Ascending aorta (tissue), 2 donors: ENCODE measurements at places on chromosomes 13 and 19. TPM values are rescaled to one million over a fixed set of nuclear protein-coding genes. Genes with fewer than 3 reads are reported as not detected.
A peak's percentile ranks its signal among the peaks of the same experiment; 100 is the strongest.

Gene FFAR3
- total RNA-seq, result not detected

Gene C19orf38
- not detected for total RNA-seq

Gene RASIP1
- total RNA-seq, result 85.9 TPM

Gene PSG11
- total RNA-seq, result not detected

Gene ZNF682
- 1.1 TPM for total RNA-seq

DNA sequence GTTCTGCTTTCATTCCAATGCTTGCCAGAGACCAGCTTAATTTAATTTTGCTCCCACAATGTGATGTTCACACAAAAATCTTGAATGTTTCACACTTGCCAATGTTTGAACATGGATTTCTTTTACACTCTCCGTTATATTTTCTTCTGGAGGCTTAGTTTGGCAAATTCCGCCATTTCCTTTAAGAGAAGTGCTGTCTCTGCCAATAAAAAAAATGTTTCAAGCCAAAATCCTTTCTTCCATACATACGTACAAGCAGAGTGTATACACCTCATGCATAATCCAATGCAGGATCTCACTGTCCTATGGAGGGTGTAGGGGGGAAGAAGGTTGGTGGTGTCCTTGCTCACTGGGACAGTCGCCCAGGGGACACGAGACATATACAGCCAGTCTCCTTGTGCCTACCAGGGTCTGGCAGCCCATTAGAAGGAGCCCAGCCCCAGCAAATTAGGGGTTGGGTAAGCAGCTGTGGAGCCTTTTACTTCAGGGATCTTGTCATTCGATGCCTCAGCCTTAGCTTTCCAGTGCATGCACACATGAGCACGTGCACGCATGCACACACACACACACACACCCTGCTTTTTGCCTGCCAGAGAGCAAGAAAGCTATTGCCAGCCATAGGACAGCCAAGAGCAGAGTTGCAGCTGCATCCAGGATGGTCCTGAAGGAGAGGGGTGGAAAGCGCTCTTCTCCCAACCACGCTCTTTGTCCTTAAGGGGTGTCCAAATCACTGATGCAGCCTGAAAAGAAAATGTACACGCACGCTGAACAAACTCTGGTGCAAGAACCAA, 208.3 kb downstream of the FOXO1 start:
- H3K4me1 ChIP-seq, result peaks cover 6% of the 10 kb centered on the region
- no peaks in the 10 kb centered on the region for H3K36me3 ChIP-seq
- no peak overlapping the region for H3K4me3 ChIP-seq
- no peak for DNase-seq

DNA sequence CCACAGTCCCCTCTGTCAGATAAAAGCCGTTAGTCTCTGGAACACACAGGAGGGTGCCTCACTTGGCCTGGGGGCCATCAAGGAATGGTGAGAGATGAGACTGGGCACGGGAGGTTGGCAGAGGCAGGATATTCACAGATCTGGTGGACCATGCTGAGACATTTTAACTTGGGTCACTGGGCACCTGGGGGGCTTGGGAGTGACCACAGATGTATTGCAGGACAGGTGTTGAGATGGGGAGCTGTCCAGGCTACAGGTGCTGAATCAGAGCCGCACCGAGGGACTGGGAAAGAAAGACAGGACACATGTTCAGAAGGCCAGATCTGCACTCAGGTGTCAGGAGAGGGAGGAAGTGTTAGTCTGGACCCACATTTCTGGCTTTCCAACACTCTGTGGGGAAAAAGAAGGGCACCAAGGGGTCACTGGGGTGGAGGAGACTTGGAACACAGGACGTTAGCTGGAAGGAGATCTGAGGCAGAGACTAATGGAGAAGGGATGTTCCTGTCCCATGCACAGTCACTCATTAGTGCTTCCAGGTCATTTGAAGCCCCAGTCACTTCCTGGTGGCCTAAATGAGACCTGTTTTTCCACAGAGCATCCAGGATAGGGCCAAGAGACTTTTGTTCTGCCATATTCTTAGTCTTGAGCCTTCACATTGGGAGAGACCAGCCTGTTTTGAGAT, 56.1 kb downstream of the CHST8 start:
- H3K4me1 ChIP-seq, result no peaks in the 10 kb centered on the region
- H3K36me3 ChIP-seq, result no peaks in the 10 kb centered on the region
- no peak for DNase-seq
- H3K27ac ChIP-seq, result no peak overlapping the region

DNA sequence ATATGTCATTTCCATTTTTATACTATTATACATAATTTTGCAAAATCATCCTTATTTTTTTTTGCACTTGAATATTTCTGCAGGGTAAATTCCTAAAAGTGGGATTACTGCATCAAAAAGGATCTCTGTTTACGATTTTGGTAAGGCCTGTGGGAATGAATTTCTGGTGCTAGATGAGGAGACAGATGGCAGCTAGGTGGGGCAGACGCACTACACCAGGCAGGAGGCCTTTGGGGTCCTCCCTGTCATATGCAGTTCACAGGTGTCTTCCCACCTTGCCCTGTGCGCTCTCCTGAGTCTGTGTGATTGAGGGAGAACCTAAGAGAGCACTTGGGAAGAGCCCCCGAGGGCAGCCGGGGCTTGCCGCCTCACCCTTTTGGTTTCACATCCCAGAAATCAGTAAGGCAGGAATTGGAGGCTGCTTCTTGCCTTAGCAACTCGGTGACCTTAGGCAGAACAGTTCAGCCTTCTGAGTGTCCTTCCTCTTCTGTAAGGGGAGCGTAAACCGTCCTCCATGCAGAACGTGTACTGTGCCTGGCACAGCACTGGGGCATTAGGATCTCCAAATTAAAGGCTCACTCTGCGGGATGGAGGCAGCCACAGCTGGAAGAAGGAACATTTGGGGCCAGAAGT, 13.4 kb upstream of the GJB2 start:
- no peaks in the 10 kb centered on the region for H3K36me3 ChIP-seq
- no peak for DNase-seq
- H3K4me1 ChIP-seq, result no peaks in the 10 kb centered on the region
- H3K27ac ChIP-seq, result no peak overlapping the region

DNA sequence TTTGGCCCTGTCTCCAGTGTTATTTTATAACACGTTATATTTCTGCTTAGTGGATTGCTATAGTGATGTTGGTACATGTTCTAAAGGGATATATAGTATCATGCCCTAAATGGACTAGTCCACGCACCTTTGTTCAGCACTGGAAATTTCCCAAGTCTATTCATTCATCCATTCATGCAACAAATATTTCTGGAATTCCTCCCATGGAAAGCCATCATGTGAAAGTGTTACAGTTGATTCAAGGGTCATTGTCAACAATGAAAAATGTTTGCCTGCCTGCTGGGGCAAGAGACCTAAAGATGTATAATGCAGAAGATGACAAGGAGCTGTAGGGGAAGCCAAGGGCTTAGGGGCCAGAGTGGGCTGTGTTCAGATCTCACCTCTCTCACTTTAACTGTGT, 10.8 kb upstream of the HSPH1 start:
- H3K36me3 ChIP-seq, result no peaks in the 10 kb centered on the region
- no peaks in the 10 kb centered on the region for H3K4me1 ChIP-seq
- H3K27me3 ChIP-seq, result no peaks in the 10 kb centered on the region
- H3K27ac ChIP-seq, result no peak overlapping the region
- no peak overlapping the region for H3K4me3 ChIP-seq
- no peak for DNase-seq

GRCh38 chr13:113883314-113883811, 19.5 kb upstream of the GAS6 start:
- peak overlapping the region; percentile 9 for H3K27ac ChIP-seq
- no peak overlapping the region for H3K4me3 ChIP-seq
- H3K4me1 ChIP-seq, result peaks cover 7% of the 10 kb centered on the region

DNA sequence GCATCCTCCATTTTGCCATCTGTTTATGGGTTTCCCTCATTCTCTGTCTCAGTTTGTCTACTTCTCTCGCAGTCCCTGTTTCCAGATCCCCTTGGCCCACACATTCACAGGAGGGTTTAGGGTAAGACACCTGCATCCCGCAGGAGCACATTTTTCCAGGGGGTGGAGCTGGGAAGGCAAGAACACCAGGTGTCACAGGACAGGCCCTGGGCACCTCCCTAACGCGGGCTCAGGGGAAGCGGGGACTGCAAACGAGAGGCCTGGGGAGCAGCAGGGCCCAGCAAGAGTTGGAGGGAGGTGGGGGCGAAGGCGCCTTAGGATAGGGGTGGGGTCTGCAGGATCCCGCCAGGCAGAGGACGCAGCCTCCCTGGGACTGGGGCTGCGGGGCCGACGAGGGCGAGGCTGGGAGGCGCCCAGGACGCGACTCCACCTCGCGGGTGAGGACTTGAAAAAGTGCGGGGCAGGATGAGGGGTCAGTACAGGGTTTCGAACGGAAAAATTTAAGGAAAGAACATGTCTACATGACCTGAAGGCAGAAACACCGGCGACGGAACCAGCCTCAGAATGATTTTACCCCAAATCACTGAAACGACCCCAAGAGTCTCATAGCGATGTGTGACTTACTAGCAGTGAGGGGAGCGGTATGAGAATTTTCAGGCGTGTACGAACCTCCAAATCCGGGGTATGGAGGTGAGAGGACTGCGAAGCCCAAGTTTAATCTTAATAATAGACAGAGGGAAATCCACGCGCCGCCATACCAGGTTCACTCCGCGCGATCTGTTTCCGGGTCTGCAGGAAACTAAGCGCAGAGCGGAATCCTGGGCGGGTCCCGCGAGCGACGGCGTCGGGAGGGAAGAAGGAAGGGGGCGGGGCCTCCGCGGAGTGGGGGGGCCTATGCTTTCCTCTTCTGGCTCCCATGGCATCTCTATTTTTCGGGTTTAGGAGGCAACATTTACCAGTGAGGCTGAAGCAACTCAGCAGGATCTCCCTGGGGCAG, 7.1 kb upstream of the ERVV-2 start:
- H3K27me3 ChIP-seq, result no peaks in the 10 kb centered on the region
- H3K27ac ChIP-seq, result no peak overlapping the region
- DNase-seq, result no peak
- no peak overlapping the region for H3K4me3 ChIP-seq
- H3K36me3 ChIP-seq, result no peaks in the 10 kb centered on the region

DNA sequence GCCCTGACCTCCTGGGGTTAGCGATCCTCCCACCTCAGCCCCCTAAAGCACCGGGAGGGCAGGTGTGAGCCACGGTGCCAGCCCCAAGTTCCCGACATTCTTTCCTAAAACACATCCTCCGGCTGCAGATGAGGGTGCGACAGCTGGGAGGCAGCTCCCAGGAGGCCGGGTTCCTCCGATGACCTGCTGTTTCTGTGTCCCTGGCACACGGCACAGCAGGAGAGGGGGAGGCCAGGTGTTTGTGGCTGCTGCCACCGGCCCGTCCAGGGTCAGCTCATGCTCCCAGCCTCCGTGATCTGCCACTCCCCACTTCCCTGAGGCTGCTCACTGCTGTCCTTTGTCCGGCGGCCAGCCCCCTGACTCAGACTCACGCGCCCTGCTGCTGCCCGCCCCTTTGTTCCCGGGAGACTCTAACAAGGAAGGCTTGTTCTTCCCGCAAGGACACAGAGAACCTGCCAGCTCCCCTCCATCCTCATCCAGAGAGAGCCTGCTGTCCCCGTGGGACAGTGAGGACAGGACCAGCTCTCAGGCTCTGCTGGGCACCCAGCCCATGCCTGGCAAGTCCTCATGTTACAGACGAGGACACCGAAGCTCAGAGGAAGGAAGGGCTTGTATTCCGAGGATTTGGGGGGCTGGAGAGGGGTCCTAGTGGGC, 10.6 kb upstream of the MADCAM1 start:
- no peaks in the 10 kb centered on the region for H3K36me3 ChIP-seq
- no peaks in the 10 kb centered on the region for H3K27me3 ChIP-seq
- H3K27ac ChIP-seq, result no peak overlapping the region
- no peak overlapping the region for H3K4me3 ChIP-seq
- peaks cover 4% of the 10 kb centered on the region for H3K4me1 ChIP-seq
- peak; percentile 77 for DNase-seq

GRCh38 chr19:54606891-54607784, 13.7 kb downstream of the LILRA1 start:
- H3K4me1 ChIP-seq, result no peaks in the 10 kb centered on the region
- DNase-seq, result no peak
- H3K4me3 ChIP-seq, result no peak overlapping the region
- H3K36me3 ChIP-seq, result no peaks in the 10 kb centered on the region
- H3K27me3 ChIP-seq, result no peaks in the 10 kb centered on the region

DNA sequence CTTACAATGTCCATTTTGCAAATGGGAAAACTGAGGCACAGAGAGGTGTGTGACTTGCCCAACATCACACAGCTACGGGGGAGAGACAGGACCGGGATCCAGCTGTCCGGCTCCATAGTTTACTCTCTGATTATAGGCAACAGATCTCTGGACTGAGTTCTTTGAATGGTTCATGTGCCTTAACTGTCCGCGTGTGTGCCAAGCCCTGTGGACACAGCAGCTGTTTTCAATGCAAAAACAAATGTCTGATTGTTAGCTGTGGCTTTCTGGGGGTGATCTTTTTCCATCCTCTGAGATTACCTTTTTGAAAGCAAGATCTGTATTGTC, 94.1 kb downstream of the KL start:
- H3K4me1 ChIP-seq, result peaks cover 24% of the 10 kb centered on the region
- H3K27ac ChIP-seq, result peak overlapping the region; percentile 81
- DNase-seq, result no peak
- no peak overlapping the region for H3K4me3 ChIP-seq
- H3K27me3 ChIP-seq, result no peaks in the 10 kb centered on the region
- peaks cover 38% of the 10 kb centered on the region for H3K36me3 ChIP-seq

DNA sequence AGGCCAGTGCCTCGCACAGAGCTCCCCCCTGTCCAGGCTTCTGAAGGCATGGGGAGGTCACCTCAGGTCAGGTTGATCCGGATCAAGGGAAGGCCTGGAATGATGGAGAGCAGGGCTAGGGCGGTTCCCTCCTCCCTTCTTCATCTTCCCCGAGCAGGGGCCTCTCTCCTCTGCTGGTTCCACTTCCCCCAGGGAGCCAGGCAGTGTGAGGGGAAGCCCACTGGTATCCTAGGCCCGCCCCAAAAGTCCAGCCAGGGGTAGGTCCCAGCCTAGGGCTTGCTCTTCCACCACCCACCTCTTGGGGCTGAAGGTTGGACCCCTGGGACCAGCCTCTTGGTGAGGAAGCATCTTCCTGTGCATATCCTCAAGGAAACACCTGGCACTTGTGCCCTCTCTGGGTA, 16.4 kb upstream of the PRR19 start:
- peak overlapping the region; percentile 85 for H3K4me3 ChIP-seq
- no peak for DNase-seq
- H3K36me3 ChIP-seq, result peaks cover 37% of the 10 kb centered on the region
- no peaks in the 10 kb centered on the region for H3K27me3 ChIP-seq
- peak overlapping the region; percentile 72 for H3K27ac ChIP-seq

- H3K27ac ChIP-seq, result no peak overlapping the region
- no peaks in the 10 kb centered on the region for H3K4me1 ChIP-seq
- H3K36me3 ChIP-seq, result no peaks in the 10 kb centered on the region
- H3K4me3 ChIP-seq, result no peak overlapping the region
Observed at GRCh38 chr13:97194479-97194878, 27.7 kb upstream of the MBNL2 start.

- H3K36me3 ChIP-seq, result peaks cover 40% of the 10 kb centered on the region
- H3K4me3 ChIP-seq, result no peak overlapping the region
- H3K27me3 ChIP-seq, result no peaks in the 10 kb centered on the region
- no peak for DNase-seq
- peaks cover 3% of the 10 kb centered on the region for H3K4me1 ChIP-seq
- no peak overlapping the region for H3K27ac ChIP-seq
Observed at GRCh38 chr19:18453269-18454024, 15.5 kb upstream of the ISYNA1 start.
